Stromal cell of bone marrow (primary cell): ENCODE measurements at places on chromosomes 12 and 14.
A peak's percentile ranks its signal among the peaks of the same experiment; 100 is the strongest.

DNA sequence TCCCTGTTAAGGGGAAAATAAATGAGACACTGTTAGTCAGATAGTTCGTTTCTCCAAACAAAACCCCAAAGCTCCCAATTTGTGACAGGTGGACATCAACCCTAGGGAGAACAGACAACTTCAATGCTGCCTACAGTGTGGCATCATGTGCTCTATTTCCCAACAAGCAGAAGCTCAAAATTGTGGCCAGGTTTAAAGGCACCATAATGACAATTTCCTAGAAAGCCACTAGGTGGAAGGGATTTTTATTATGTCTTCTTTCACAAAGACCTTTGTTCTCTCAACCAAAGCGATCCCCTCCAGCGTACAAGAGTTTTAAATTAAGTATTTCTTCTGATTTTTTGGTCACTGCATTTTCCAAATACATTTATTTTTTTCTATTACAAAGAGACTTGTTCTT lies 88.0 kb upstream of the MBIP start:
- DNase-seq: no peak

DNA sequence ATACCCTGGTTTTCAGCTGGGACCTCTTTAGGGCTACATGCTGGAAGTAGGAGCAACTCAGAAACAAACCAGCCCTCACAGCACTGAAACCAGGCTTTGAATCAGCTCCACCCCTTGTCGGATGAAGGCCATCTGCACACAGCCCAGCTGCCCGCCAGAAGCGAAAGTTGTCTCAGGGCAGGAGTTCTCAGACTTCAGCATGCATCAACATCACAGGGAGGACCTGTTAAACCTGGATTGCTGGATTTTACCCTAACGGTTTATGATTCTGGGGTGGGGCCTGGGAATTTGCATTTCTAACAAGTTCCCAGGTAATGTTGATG lies 10.9 kb downstream of the SYNDIG1L start:
- no peak for DNase-seq

GRCh38 chr12:26327975-26328644 lies 132.7 kb downstream of the SSPN start:
- DNase-seq: no peak

GRCh38 chr12:7161811-7162210 lies 27.7 kb upstream of the PEX5 start:
- peak; percentile 46 for DNase-seq

GRCh38 chr12:93380480-93381121 lies 2.9 kb downstream of the NUDT4 start:
- no peak for DNase-seq

DNA sequence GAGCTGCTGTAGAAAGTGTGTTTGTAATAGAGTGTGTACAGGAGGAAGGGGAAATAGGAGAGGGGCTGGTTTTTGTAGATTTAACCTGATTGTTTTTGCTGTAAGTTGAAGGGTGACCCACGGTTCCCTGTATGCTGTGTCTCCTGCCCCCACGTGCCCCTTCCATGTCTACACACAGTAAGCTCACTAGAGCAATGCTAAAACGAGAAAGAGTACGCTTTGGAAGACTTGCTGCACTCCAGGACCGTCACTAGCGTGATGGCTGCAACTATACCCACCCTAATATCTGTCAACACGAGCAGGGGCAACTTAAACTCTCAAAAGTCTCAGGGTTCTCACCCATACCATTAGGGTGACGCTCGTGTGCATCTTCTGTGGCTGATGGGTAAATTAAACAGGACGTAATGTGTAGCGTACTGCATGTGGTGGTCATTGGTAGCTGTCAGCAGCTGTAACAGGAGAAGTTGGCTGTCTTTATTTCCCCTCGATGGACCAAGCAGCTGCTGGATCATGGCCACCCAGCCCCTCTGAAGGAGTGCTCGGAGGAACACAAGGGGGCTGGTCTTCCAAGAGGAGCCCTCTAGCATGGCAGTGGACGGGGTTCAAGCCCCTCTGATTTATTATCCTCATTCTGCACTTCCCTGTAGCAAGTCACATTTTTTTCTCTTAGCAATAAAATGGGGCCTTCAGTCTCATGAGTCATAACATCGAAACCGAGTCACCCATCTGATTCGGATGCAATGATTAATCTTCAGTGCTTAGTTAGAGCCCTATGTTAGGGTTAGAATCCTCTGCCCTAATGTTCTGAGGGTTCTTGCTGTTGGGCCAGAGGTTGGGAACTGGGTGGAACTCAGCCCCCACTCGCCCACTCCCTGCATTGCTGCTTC lies 14.0 kb downstream of the CCND2 start:
- DNase-seq: no peak

- DNase-seq: no peak
Observed at GRCh38 chr14:104852280-104852663, 12.8 kb upstream of the CEP170B start.

- DNase-seq: no peak
Observed at GRCh38 chr14:101020834-101021370, 117.4 kb upstream of the RTL1 start.

DNA sequence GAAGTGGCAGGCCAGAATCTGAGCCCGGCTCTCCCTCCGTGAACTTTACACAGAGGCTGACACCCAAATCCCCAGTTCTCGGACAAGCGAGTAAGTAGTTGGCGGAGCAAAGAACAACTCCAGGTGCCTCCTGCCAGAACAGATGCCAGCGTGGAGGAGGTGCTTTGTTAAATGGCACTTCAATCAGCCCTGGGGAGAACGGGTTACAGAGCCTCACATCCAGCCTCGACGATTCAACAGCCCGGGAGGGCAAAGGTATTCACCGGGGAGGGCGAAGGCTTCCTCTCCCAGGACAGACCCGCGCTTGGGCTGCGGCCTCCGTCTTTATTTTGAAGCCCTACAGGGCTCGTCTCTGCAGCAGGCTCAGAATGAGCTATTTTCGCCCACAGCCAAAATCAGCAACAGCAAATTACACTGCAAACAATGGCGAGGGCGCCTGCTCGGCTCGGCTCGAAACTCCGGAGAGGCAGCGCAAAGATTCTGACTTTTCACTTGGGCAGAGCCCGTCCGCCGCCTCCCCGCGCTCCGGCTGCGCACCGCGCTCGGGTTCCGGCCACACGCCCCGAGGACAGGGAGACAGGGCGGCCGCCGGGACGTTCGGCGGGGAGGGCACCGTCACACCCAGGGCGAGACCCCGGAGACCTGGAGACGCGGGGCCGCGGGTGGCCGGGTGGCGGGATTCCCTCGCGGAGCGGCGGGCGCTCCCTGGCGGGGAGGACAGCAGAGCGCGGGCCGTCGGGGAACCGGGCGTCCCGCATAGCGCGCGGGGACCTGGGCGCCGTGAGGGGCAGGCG lies 811 bp downstream of the TMCC3 start:
- no peak for DNase-seq

- DNase-seq: no peak
Observed at GRCh38 chr12:22416801-22417200, 82.3 kb upstream of the ST8SIA1 start.

DNA sequence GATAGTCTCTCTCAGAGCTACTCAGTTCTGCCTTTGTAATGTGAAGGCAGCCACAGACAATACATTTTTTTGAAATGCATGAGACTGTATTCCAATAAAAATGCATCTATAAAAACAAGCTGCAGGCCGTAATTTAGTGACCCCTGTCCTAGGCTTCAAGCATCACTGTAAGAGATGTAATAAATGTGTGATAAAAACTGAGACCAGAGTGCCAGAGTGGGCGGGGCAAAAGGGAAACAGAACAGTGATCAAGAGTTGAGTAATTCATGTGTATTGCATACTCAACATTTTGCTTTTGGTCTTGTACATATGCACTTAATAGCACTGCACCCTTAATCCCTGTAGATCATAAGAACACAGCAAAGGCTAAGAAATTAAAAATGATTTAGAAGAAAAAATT lies 743.5 kb downstream of the DIO2 start:
- peak; percentile 3 for DNase-seq

DNA sequence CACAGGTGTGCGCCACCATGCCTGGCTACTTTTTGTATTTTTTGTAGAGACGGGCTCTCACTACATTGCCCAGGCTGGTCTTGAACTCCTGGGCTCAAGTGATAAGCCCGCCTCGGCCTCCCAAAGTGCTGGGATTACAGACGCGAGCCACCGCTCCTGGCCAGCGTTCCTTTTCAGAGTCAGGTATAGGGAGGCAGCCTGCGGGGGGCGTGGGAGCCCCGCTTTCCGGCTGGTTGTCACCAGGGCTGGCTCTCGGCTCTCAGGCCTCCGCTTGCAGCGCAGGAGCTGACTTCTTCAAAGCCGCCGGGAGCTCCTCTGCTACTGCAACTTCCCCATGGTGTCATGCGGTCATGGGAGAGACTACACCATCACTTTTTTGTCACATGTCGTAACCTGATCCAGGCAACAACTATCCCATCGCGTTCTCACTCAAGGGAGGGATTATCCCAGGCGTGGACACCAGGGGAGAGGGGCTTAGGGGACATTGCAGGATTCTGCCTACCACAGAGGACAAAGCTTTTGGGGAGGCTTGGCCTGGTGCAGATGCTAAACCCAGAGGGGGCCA lies 129.4 kb downstream of the SCARB1 start:
- DNase-seq: no peak

DNA sequence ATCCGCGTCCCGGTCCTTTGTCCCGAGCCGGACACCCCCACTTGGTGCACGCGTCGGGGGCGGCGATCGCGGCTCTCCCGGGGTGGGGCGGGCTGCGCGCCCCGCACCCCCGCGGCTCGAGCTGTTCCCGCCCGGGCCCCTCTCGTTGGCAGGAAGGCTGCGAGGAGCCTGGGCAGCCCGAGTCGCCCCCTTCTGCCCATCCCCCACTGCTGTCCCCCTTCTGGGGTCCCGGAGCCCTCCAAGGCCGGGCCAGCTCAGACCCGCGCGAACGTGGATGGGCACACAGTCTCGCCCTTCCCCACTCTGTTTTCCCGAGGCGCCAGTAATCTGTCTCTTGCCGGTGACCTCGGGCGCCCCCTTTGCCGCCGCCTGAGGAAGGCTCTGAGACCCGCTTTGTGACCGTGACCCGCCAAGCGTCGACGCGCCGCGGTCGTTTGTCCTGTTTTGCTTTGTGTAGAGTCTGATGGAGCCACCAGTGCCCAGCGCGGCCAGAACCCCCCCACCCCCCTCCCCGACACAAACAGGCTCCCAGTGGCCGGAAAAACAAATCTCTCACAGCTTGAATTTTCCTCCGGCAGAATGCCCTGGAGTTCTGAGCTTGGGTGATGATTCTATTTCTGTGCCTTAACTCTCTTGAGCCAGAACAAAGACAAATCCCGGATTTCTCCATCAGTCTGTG lies 610 bp downstream of the C14orf132 start:
- DNase-seq: no peak

DNA sequence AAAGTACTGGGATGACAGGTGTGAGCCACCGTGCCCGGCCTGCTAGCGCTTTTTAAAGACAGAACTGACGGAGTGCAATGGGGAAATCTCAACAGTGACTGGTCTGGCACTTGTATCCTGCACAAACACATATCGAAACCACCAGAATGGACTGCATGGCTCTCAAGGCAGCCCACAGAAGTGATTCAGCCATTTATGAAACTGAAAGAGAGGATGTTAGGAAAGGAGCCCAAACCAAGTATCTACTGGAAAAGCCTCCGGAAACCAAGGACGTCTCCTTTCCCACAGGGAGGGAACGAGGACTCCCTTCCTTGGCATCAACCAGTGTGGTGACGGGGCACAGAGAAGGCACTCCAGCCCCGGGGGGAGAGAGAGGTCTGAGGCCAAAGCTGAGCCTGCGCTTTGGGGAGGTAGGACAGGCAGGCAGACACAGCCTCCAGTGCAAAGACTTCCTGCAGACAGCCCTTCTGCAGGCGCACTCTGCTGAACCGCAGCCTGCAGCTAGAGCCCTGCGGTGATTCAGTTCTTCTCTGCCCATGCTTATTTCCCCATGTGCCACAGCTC lies 16.5 kb downstream of the SLC15A4 start:
- DNase-seq: peak; percentile 83

DNA sequence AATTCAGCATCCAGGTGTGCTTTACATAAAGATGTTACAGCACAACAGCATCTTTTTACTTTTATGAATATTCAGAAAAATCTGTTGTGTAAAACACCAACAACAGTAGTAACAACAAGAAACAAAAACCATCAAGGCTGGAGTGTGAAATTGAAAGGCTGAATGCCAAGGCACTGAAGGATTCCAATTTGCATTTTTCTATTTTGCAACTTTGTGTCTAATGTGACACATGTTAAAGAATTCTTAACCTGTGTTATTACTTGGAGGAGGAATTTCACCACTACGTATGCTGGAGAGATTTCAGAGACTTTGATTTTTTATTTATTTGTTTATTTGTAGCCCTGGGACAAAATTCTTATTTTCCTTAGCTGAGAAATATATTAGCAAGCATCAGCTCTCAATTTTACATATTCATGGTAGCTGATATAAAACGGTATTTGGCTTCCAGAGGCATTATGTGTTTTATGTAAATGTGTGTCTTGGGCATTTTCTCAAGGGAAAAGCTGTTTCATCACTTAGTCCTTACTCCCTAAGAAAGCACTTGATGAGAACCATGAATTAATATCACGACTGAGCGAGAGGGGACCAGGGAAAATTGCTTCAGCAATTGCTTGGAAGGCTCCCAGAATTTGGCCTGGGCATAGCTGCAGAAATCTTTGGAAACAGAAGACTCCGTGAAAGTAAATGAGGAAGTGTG lies 475.4 kb downstream of the TMEM132D start:
- no peak for DNase-seq

DNA sequence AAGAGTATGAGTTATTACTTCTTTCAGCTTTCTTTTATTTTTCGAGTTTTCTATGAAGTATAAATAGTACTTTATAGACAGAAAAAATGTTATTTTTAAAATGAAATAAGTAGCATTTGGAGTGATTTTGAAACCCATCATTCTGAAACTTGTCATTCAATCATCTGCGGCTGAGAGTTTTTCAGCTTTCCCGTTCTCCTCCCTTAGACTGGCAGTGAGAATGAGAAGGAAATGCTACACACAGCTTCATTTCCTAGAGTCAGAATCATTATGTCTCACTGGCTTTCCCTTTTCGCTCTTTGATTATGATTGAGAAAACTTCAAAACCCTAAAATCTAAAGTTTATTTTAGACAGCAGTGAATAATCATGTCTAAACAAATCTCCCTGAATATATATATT lies 33.7 kb upstream of the GNPNAT1 start:
- no peak for DNase-seq

GRCh38 chr12:88960213-88960878 lies 380.1 kb upstream of the KITLG start:
- no peak for DNase-seq

DNA sequence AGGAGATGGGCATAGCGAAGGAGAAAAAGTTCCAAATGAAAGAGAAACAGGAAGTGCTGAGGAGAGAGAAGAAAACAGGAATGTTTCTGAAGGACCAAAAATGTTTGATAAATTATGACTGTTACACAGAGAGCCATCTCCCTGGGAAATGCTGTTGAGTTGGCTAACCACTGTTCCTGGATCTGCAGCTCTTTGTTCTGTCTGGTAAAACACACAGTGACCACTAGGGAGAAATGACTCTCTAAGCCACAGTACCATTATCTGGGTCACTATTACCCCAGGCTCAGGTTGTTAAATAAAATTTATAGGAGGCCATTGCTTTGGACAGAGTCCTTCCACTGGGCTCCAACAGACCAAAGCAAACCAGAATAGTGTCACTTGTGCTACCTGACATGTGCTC lies 219.3 kb downstream of the CRADD start:
- DNase-seq: no peak
